Activated T-cell treated with anti-CD3 and anti-CD28 coated beads for 1 hour (primary cell): ENCODE measurements at places on chromosomes 7 and 10.

DNA sequence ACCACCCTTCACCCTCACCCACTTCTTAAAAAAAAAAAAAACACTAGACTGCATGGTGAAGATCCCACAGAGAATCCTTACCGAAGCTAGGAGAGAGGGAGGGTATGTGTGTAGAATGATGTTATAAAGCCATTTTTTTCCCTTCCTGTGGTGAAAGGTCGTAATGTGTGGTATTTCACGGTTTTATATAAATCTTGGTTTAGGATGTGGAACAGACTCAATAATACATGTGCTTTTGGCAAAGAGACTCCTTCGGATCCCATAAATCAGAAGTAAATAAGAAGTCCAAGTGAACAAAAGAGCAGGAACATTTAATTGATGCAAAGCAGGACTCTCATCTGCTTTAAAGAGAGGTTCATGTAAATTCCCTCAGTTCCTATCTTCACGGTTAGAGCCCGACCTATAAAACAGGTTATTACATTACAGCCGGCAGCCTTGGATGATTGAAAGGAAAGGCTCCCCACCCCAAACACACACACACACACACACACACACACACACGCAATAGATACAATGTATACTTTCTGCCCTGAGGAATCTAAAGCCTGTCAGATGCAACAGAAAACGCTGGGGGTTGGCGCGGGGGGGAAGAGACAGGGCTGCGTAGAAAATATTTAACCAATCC lies 8.8 kb downstream of the DLX5 start:
- no peak for DNase-seq

DNA sequence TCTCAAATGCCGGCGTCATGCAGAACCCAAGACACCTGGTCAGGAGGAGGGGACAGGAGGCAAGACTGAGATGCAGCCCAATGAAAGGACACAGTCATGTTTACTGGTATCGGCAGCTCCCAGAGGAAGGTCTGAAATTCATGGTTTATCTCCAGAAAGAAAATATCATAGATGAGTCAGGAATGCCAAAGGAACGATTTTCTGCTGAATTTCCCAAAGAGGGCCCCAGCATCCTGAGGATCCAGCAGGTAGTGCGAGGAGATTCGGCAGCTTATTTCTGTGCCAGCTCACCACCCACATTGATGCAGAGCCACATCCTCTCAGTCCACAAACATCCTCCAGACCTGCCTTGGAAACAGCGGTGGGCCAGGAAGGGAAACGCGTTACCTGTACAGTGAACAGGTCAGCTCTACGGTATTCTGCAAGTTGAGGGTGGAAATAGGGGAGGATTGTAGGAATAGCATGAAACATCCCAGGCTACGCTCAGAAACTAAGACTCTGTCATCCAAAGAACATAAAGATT lies 133.1 kb upstream of the PRSS1 start:
- no peak for DNase-seq

GRCh38 chr7:110170841-110171240 lies 920.1 kb upstream of the LRRN3 start:
- no peak for DNase-seq

DNA sequence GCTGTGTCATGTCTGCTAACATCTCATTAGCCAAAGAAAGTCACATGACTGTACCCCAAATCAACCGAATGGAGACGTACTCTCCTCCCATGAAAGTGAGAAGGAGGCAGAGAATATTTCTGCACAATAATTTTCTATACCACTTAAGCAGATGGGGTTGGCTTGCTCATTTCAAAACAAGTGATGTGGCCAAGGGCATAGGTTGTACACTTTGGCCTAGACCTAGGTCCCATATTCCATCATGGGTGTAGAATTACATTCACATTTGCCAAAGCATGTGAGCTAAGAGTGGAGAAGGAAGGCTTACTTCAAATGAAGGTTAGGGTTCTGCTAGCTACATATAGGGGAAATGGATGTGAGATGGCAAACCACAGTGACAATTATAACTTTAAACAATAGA lies 83.0 kb downstream of the ZNF365 start:
- DNase-seq = no peak

GRCh38 chr7:36011588-36011965 lies 141.5 kb upstream of the EEPD1 start:
- DNase-seq = no peak

DNA sequence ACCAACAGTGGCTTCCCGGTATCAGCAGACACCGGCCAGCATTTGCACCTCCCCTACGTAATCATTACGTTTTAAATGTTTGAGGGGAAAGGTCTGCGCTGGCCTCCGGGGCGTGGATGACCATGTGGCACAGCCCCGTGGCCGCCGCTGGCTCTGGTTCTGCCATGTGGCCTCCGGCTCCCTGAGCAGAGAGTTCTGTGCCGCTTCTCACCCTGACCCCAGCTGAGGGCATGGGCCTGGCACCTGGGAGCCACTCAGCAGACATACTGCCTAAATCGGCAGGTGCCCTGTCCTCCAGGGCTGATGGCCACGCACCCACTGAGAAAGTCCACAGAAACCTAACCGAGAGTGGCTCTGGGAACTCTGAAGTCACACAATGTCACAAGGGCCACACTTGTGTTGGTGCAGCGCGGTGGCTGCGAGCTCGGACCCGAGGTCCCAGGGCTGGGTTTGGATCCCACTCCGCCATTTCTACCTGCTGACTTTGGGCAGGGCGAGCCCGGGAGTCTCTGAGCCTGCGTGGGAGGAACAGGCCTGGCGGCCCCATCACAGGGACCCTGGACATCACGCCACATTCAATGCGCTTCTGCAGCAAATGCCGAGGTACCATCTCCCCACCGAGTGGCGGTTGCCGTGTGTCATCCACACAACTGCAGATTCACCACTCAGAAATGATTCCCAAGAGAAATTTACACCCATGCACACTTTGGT lies 25.3 kb downstream of the CFAP46 start:
- DNase-seq = no peak

DNA sequence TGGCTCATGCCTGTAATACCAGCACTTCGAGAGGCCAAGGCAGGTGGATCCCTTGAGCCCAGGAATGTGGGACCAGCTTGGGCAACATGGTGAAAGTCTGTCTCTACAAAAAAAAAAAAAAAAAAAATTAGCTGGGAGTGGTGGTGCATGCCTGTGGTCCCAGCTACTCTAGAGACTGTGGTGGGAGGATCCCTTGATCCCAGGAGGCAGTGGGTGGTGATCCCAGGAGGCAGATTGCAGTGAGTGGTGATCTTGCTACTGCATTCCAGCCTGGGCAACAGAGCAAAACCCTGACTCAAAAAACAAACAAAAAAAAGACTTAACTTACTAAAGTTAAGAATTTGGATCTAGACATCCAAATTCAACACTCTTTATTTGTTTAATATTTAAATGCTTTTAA lies 10.2 kb upstream of the ADO start:
- DNase-seq = no peak

DNA sequence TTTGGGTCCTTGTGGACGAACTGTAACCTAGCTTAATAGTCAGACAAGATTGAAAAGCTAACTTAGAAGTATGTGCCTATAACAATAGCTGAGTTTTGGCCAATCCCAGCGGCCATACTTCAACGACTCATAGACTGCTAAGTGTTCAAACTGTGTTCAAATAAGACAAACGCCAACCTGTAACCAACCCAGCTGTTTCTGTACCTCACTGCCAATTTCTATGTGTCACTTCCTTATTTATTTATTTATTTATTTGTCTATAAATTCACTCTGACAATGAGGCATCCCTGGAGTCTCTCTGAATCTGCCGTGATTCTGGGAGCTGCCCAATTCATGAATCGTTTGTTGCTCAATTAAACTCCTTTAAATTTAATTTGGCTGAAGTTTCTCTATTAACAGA lies 21.7 kb downstream of the ST8SIA6 start:
- DNase-seq = no peak
